GM23248 (cell line): ENCODE measurements at places on chromosomes 3 and 15.

DNA sequence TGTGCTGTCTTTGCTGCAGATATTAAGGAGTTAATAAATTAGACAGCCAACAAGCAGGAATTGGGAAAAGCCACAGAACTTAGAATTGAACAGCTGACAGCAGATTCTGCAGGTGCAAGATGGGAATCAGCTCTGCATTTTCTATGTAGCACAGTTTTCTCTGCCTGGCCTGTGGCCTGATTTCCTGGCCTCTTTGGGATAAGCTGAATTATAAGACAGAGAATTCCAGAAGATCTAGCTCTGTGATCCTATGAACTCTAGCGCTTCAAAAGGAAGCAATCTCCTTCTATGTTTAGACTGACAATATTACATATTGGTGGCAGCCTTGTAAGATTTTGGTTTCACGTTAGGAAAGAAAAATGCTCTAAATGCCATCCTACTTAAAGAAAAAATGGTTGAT is 24.0 kb upstream of the SOX2 start:
- no peak for DNase-seq

DNA sequence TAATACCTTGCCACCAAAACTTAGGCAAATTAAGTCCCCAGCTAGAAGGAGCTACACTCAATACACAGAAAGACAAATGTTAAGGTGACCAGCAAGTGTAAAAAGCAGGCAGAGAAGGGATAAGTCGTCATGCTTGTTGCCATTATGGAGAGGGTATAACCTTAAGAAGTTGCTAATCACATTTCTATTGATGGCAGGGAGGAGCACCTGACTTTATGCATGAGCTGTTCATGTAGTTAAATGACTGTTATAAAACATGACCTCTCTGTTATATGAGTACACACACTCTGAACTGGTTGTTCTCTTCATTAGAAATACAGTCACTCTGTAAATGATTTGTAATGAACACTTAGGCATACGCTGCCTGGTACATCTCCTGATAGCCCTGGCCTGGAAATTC is 6.6 kb upstream of the CCNL1 start:
- DNase-seq, result no peak

- DNase-seq, result peak; percentile 92
Measured at GRCh38 chr3:12681943-12682390, 18.1 kb upstream of the RAF1 start.

GRCh38 chr3:69892706-69893105 is 106.8 kb upstream of the SAMMSON start:
- no peak for DNase-seq

GRCh38 chr3:66457252-66457651 is 43.6 kb downstream of the LRIG1 start:
- no peak for DNase-seq

DNA sequence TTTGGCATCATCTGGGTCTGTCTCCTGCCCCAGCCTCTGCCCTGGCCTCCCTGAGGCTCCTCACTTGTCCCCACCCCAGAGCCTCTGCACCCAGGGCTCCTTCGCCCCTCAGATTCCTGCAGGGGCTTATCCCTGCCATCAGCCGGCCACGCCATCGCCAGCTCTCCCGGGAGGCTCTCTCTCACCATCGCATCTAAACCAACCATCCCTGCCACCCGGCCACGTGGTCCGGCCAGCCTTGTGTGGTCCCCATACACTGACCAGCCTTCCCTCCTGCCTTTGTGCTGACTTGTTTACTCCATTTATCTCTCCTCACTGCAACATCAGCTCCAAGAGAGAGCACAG is 134.3 kb upstream of the IQSEC1 start:
- DNase-seq, result no peak

DNA sequence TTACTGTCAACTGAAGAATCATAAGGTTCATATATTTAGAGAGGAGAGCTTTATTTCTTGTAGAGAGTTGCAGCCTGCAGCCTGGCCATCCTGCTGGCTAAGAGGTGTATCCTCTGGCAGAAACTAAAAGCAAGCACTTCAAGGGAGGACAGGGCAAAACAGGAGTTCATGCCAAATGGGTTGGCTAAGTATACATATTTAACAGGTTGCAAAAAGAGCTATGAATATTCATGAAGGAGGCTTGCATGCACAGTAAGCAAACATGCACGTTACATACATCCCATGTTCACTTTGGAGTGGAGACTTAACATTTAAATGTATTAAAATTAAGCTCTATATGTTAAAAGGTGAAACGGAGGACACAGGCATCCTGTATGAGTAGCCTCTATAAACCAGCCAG is 354.4 kb downstream of the ERC2 start:
- no peak for DNase-seq

DNA sequence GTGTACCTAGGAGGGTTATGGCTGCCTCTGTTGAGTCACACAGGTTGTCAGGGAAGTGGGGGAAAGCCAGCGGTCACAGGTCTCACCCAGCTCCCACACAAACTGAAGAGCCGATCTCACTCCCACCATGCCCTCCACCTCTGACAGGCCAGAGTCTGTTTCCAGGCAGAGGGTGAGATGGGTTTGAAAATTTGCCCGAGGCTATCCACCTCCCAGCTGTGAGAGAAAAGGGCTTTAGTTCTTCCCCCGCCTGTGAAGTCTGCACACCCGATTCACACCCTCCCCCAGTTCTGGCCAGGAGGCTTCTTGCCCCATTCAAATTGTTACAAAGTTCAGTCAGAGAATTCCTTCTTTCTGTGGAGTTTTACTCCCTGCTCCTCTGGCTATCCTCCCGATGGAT is 446.9 kb downstream of the EDEM1 start:
- no peak for DNase-seq

GRCh38 chr3:112908252-112908651 is 61.6 kb upstream of the CD200R1L start:
- DNase-seq, result no peak

- no peak for DNase-seq
Measured at GRCh38 chr3:134619301-134619615, 31.6 kb downstream of the KY start.

- peak; percentile 86 for DNase-seq
Measured at GRCh38 chr3:149245738-149246451, 24.3 kb upstream of the CP start.

- DNase-seq, result no peak
Measured at GRCh38 chr3:42529468-42529867, 27.0 kb downstream of the VIPR1 start.

DNA sequence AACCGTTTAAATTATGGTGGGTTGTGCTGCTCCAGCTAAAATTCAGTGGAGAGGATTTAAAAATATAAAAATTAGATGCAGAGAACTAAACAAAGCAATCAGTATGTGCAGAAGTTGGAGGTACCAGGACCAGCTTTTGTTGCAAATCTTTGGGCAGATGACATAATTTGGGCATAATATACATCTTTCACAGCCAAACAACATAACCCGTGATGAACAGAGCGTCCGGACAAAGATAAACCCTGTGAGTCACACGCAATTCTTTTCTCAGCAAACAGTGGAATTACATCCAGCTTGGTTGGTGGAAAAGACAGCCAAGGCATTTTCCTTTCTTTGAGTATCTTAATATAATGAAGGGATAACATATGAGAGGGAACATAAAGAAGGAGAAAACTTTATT is 419.4 kb upstream of the ADAMTS9 start:
- DNase-seq, result peak; percentile 20

GRCh38 chr3:110654843-110655502 is 416.6 kb upstream of the NECTIN3 start:
- DNase-seq, result no peak

DNA sequence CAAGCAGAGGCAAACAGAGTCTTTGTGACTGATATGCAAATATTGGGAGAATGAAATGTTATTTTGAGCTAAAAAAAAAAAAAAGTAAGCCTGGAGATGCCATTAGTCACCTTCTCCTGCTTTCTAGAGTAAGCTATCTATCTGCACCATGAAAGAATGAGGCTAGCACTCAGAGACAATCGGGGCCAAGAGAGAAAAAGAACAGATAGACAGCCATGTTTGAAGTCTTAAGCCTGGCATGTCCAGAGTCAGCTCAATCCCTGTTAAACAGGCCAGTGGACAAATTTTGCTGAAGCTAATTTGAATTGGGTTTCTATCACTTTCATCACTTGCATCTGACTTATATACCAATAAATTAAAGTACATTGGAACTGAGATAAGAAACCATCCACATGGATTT is 204.4 kb downstream of the SLC9A9 start:
- no peak for DNase-seq

DNA sequence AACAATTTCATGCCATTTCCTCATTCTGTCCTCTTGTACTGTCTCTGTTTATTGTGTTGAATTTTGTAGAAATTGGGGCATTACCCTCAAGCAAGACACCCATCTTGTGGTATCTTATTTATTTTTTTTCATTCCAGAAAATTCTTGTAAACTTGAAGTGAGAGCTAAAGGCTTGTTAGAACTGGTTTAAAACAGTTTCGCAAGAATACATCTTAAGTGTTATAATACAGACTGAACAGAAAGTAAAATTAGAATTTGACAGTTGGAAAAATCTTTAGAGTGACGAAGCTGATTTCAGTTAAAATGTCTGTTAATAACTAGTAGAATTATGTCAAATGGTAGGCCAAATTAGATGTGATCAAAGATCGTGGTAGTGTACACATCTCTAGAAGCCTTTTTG is 26.9 kb downstream of the RNF13 start:
- DNase-seq, result no peak

- no peak for DNase-seq
Measured at GRCh38 chr3:148865049-148865448, at the start of gene CPA3. Gene CPA3, plus strand, starts transcription at chr3:148865296. Its CDS starts 12 bp downstream, at chr3:148865308.

GRCh38 chr3:9080163-9080562 is 116.9 kb upstream of the RAD18 start:
- peak; percentile 50 for DNase-seq

DNA sequence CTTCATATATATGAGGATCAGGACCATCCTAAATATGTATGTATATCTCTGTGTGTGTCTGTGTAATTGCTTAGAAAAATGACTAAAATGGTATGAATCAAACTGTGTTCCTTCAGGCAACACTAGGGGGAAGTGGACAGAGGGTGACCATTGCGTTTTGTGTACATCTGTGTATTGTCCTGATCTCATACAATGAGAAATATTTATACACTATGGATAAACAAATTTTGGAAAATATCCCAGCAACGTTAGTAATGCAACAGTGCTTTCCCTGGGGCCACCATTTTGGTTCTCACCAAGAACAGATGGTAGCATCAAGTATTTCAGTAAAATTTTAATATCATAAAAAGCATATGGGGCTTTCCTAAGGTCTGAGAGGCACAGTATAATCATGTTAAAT is 130.1 kb downstream of the PTPRG start:
- DNase-seq, result no peak

DNA sequence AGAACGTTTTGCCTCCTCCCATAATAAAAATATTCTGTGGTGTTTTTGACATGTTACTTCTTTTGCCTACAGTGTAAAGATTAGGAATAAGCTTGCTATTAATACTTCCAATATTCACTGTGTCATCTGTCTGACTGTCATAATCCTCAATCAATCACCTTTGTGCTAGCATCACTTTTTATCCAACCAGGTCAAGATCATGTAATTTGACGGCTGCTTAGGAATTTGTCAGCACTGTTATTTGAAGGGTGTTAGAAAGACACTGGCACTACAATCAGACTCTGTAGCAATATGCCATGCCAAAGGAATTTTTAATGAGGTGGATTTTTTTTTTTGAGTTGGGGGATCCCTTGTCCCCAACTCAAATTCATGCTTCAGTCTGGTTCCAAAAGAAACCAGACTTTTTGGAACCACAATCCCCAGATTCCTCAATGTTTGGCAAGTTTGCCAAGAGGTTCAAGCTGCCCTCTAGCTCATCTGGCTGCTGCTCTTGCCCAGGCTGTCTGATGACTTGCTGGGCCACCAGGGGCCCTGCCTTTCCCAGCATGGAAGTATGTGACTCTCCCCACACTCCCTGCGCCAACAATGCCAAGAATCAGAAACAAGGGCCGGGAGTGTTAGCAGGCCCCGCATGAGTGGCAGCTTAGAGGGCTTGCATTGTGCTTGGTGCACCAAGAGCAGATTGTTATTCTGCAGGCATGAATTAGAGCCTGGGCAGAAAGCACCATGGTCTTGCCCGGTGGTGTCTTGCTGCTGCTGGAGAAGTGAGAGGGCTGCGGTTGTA is 58.6 kb upstream of the TSC22D2 start:
- DNase-seq, result peak; percentile 67

GRCh38 chr3:64289622-64290021 is 64.4 kb upstream of the PRICKLE2 start:
- DNase-seq, result no peak

DNA sequence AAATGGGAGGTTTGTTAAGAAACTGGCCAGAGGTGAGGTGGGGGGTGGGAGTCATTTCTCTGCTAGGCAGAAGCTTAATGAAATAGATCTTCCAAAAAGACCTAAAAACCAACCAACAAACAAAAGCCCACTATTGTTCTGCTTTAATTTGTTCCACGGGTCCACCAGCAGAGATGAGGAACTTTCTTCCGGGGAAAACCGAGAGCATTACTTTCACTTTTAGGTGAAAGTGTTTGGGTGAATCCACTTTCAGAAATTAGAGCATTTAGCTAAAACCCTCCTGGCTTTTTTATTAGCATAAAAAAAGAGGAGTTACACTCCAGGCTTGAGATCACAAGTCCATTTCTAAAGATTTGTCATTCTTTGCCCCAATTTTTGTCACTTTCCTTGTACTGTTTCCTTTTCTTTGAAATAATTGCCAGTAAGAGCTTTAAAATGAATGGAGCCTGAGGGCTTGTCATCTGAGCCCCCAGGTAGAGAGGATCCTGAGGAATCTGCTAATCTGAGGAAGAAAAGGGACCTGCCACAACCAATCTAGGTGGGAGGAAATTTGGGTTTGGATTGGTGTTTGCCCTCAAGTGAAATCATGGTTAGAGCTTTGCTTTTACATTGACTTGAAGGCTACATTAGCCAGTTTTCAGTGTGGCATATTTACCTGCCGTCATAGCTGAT is 667.6 kb downstream of the NAALADL2 start:
- DNase-seq, result no peak

- peak; percentile 72 for DNase-seq
Measured at GRCh38 chr3:41893977-41894376, 67.9 kb downstream of the ULK4 start.

DNA sequence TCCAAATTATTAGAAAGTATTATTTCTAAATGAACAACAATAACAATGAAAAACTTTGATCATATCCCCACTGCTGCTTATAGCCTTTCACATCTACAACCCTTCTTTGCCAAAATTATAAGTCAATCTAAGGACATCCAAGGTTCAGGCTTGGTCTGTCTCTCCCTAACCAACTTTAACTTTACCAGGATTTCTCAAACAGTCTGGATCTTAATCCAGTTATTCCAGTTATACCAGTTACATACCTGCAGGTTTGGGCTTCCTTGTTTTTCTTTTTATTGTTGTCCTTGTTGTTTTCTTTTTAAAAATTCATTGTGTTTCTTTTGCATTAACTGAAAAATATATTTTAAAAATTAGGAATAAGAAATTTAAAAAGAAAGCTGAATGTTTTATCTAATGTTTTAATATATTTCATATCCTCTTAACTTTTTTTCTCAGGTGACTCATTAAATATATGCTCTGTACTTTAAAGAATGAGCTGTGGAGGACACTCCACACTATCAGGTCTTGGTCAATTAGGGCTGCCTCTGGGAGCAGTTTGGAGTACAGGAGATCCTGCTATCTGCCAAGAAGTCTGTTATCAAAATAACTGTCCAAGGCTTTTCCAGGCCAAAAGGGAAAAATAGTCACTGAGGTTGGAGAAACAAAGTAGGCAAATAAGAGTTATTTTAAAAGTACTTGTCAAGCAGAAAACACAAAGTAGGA is 421.4 kb downstream of the EPHA6 start:
- DNase-seq, result no peak

- DNase-seq, result no peak
Measured at GRCh38 chr3:102480139-102480538, 45.3 kb downstream of the ZPLD1 start.

- DNase-seq, result no peak
Measured at GRCh38 chr3:54240-54639, 142.3 kb upstream of the CHL1 start.

GRCh38 chr3:14289590-14290461 is 111.2 kb downstream of the LSM3 start:
- DNase-seq, result peak; percentile 87
